ENCODE measurements at places on chromosomes 11 and 22.

GRCh38 chr22:17924735-17925364 lies 99.5 kb downstream of the MICAL3 start:
- DNase-seq = no peak

- no peak for DNase-seq
These were observed 18.5 kb downstream of the PRR33 start for GRCh38 chr11:1873048-1873812.

DNA sequence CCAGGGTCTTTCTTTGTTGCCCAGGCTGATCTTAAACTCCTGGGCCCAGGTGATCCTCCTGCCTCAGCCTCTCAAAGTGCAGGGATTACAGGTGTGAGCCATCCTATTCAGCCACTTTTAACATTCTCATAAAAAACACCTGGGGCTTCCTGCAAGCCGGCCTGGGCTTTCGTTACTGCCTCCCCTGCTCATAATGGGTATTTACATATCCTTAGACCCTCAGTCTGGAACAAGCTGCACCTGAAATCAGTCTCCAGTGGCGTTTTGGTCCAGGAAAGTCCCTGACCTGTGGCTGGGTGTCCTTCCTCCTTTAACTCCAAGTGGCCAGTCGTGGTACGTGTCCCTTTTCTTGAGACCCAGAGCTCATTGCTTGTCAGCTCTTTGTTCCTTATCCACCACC lies 320.7 kb downstream of the TMEM135 start:
- DNase-seq = no peak

GRCh38 chr11:7196396-7197146 lies 55.1 kb upstream of the SYT9 start:
- no peak for DNase-seq

DNA sequence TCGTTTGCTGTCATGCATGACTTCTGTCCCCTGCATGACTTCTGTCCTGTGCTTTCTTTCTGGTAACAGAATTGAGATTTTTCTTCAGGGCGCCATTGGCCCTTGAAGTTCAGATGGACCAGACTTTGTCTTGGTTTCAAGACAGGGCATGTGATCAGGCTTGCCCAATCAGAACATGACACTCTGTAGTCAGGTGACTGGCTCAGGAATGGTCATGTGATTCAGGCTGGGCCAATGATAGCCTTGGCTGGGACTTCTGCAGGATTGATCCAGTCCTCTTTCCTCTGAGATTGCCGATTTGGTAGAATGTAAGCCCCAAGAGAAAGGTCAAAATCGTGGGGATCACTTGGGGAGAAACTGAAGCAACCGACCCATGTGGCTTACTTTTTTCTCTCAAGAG lies 90.5 kb upstream of the ALX4 start:
- no peak for DNase-seq

GRCh38 chr11:94762208-94762607 lies 5.9 kb upstream of the AMOTL1 start:
- DNase-seq = no peak
